ENCODE measurements at places on chromosomes 3 and 15. TPM values are rescaled to one million over a fixed set of nuclear protein-coding genes. Genes with fewer than 3 reads are reported as not detected.

TMCO5A gene
- not detected for total RNA-seq

HMG20A gene
- 37.7 TPM for total RNA-seq

PRTG gene
- total RNA-seq: not detected

GATM gene
- 3.1 TPM for total RNA-seq

RPP14 gene
- total RNA-seq: 22.4 TPM

DNA sequence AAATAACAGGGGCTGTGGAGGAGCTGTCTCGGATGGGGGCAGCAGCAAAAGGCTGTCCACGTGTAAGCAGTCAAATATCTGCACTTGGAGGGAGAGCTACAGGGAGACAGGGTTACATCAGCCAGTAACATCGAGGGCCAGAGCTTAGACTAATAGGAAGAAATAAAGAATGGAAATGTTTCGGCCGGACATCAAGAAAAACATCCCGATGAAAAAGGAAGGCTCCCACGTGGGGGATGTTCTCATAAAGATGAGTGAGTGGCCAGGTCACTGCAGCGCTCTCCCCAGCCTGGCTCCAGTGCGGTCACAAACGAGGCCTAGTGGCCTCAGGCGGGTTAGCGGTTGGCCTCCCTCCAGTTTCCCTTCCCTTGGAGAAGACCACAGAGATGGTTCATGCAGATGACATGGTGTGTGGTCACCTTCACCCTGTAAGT, 56.1 kb upstream of the WNT5A start:
- DNase-seq: no peak

DNA sequence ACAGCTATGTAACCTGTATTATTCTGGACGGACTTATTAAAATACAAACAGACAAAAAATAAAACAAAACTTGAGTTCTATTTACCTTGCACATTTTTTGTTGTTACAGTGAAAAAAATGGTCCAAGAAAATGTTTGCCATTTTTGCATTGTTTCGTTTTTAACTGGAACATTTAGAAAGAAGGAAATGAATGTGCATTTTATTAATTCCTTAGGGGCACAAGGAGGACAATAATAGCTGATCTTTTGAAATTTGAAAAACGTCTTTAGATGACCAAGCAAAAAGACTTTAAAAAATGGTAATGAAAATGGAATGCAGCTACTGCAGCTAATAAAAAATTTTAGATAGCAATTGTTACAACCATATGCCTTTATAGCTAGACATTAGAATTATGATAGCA, 17.1 kb downstream of the LMOD3 start:
- DNase-seq: no peak

DNA sequence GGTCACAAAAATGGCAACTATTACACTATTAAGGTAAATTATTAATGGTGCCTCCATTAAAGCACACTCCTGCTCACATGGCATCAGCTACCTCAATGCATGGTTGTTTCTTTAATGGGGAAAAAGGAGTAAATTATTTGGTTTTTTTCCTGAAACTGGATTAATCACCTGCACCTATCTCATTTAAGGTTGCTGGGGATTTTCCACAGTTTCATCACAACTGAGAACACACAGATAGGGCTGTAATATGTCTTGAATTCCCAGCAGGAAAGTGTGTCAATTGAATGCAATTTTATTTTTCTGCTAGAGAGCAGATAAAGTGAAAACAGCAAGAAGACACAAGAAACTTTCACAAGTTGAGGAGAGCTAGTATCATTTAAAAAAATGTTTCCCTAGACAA, 36.4 kb downstream of the RFTN1 start:
- no peak for DNase-seq

DNA sequence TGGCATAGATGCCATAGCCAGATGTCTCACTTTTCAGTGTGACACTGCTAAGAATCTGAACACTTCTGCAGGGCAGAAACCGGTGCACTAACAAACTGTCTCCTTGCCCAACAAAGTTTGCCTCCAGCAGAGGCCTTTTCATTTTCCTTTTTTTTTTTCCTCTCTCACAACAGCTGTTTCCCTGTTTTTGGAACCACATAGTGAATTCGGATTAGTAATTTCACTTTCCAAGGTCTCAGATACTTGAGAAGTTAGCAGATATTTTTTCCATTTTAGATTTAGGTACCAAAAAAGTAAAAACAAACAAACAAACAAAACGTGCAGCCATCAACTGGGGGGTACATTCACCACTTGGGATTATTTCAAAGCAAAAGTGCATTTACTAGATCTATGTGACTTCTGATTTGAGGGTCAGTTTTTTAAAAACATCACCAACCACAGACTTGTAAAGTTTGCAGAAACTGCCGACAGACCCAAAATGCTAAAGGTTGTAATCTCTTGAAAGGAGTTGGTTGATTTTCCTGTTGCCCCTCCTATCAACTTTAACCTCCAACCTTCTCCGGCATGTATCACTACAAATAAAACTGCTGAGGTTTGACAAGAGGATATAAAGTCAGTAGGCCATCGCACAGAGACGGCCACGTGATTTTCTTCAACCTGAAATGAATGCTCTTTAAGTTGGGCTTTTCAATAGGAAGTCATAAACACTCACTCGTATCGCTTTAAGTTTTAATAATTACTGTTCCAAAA, 169.1 kb downstream of the CDIN1 start:
- DNase-seq: no peak

DNA sequence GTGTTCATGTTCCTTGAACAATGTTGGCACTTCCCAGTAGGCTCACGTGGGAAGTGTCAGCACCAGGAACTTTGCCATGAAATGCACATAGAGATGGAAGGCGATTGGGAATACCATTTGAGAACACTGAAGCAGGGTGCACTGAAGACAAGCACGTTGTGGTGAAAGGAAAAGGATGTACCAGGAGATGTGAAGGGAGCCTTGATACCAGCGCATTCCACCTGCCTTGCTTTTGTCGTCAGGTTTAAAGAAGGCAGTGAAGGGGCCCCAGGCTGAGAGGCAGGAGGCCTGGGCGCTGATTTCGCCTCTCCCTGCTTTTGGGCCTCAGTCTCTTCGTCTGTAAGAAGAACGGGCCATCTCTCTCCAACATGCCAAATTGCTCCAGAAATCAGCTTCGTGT, 194.5 kb upstream of the HES1 start:
- no peak for DNase-seq

- DNase-seq: no peak
Measured at GRCh38 chr3:82685761-82686160, 924.3 kb upstream of the GBE1 start.

- DNase-seq: no peak
Measured at GRCh38 chr15:91886878-91887277, 33.4 kb downstream of the SLCO3A1 start.

GRCh38 chr15:44788748-44789147, 52.4 kb downstream of the TRIM69 start:
- DNase-seq: no peak

DNA sequence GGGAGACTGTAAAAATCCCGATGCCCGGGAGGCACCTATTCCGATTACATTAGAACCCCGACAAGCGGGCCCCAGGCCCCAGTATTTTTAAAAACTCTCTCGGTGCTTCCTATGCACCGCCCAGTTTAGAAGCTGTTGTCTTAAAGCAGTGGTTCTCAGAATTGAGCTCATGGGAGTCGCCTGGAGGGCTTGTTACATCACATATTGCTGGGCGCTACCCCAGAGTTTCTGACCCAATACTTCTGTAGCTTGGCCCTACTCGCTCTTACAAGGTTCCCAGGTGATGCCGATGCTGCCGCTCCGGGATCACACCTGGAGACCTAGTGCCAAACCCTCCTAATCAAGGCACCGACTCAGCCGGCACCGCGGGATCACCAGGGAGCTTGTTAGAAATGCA, 35.2 kb downstream of the CPN2 start:
- DNase-seq: no peak

GRCh38 chr15:76313731-76314130, 2.5 kb upstream of the ETFA start:
- no peak for DNase-seq

Data from HCT116 (cell line).